ENCODE measurements at places on chromosomes 13 and 19.

- H3K4me3 ChIP-seq = no peak overlapping the region
- H3K27ac ChIP-seq = no peak overlapping the region
- no peaks in the 10 kb centered on the region for H3K4me1 ChIP-seq
- DNase-seq = no peak
- no peaks in the 10 kb centered on the region for H3K36me3 ChIP-seq
These were observed 83.5 kb downstream of the SLITRK1 start for GRCh38 chr13:83798731-83799130.

DNA sequence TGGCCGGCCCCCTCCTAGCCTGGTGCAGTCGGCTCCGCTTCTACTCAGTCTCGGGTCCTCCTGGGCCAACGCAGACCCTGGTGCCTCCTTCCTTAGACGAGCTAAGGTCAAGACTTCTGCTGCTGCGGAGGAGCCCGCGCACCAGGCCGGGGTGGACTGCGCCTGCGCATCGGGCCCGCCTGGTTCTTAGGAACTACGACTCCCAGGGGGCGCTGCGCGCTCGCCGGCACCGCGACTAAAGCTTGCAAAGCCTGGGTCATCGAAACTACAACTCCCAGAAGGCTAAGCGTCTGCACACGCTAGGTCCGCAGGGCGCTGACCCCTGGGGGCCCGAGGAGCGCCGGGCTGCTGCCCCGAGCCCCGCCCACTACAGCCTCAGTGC, at the start of gene ZNF835:
ZNF835 (minus strand) TSS at position 145 of the 382 bp plus-strand sequence. CDS start 6,559 bp downstream, outside the sequence.
- H3K4me3 ChIP-seq = peak within 1 kb of the TSS; percentile 64
- peak; percentile 97 for DNase-seq
- peaks cover 9% of the 10 kb centered on the region for H3K4me1 ChIP-seq
- H3K27me3 ChIP-seq = no peaks in the 10 kb centered on the region

- no peak overlapping the region for H3K4me3 ChIP-seq
- H3K36me3 ChIP-seq = no peaks in the 10 kb centered on the region
- H3K27ac ChIP-seq = no peak overlapping the region
- no peaks in the 10 kb centered on the region for H3K4me1 ChIP-seq
- DNase-seq = no peak
These were observed 77.5 kb upstream of the SCEL start for GRCh38 chr13:77457966-77458365.

DNA sequence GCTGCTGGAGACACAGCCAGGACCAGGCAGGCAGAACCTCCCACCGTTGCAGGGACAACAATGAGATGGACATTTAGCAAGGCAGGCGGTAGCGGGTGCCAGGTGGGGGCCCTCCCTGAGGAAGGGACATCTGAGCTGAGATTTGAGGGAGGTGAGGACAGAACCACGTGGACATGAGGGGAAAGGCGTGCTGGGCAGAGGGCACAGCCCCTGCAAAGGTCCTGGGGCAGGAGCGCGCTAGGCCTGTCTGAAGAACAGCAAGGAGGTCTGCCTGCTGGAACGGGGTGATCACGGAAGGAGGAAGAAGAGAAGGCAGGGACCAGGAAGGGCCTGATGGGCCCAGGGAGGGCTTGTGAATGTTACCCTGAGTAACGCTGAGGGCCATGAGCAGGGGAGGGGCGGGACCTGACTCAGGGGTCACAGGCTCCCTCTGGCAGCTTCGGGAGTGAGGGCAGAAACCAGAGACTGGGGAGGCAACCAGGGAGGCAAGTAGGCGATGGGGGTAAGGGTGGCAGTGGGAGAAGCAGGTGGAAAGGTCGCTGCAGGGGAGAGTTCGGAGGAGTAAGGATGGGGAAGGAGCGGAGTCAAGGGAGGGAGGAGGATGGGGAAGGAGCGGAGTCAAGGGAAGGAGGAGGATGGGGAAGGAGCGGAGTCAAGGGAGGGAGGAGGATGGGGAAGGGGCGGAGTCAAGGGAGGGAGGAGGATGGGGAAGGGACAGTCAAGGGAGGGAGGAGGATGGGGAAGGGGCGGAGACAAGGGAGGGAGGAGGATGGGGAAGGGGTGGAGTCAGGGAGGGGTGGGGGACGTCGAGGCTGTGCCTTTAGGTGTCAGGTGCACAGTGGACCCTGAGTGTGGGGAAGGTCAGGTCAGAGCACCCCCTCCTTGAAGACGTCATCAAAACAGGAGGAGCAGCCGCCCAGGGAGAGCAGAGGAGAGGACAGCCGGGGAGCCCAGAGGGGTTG, 15.7 kb upstream of the B3GNT3 start:
- H3K4me1 ChIP-seq = peaks cover 10% of the 10 kb centered on the region
- H3K27ac ChIP-seq = no peak overlapping the region
- H3K4me3 ChIP-seq = no peak overlapping the region
- H3K27me3 ChIP-seq = no peaks in the 10 kb centered on the region
- DNase-seq = peak; percentile 44

DNA sequence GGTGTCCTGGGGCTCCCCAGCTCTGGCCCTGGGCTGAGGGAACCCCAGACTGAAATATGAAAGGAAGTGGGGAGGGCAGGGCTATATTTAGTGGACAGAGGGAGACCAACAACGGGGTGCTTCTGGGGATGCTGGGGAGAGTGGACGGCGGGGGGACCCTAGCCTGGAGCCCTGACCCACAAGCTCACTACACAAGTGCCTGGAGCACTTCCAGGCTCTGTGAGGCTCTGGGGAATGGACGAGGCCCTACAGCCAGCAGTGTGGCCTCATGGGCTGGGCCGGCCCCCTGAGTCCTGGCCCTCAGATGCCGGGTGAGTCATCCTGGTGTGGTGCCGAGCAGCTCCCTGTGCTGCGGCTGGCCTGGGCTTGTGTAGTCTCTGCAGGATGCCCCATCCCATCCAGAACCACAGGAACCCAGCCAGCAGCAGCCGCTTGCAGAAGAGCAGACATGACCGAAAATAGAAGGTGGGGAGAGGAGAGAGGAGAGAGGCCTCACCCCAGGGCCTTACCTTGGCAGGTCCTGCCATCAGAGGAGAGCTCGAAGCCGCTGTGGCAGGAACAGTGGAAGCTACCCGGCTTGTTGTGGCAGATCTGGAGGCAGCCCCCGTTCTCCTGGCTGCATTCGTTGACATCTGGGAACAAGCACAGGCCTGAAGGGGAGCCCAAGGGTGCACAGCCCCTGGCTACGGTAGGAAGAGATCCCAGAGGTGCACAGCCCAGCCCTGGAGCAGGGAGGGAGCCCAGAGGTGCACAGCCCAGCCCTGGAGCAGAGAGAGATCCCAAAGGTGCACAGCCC, 26.1 kb downstream of the GAS6 start:
- peak overlapping the region; percentile 22 for H3K4me3 ChIP-seq
- DNase-seq = peak; percentile 96
- peak overlapping the region; percentile 52 for H3K27ac ChIP-seq
- H3K36me3 ChIP-seq = no peaks in the 10 kb centered on the region
- peaks cover 24% of the 10 kb centered on the region for H3K4me1 ChIP-seq

GRCh38 chr13:113576597-113576996, 8.0 kb upstream of the TFDP1 start:
- no peak for DNase-seq
- H3K27ac ChIP-seq = no peak overlapping the region
- H3K4me3 ChIP-seq = no peak overlapping the region
- no peaks in the 10 kb centered on the region for H3K36me3 ChIP-seq
- no peaks in the 10 kb centered on the region for H3K27me3 ChIP-seq

DNA sequence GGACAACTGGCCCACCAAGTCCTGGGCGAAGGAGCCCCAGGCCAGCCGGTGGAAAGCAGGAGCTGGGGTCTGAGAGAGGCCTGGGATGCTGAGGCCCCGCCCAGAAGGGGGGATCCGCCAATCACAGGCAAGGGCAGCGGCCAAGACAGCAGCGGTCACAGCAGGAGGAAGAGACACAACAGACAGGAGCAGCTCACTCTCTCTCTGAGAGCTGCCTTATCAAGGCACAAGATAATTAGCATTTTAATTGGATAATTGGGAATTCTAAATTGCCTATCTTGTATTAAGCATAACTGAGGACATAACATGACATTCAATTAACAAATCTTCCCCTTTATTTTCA, 46.2 kb downstream of the CEBPG start:
- DNase-seq = no peak
- H3K4me1 ChIP-seq = no peaks in the 10 kb centered on the region
- no peaks in the 10 kb centered on the region for H3K36me3 ChIP-seq
- no peak overlapping the region for H3K27ac ChIP-seq

- peak; percentile 60 for DNase-seq
- no peaks in the 10 kb centered on the region for H3K36me3 ChIP-seq
- H3K27ac ChIP-seq = no peak overlapping the region
- no peak overlapping the region for H3K4me3 ChIP-seq
- no peaks in the 10 kb centered on the region for H3K4me1 ChIP-seq
- no peaks in the 10 kb centered on the region for H3K27me3 ChIP-seq
These were observed 24.3 kb downstream of the COLGALT1 start for GRCh38 chr19:17579661-17580244.

- no peaks in the 10 kb centered on the region for H3K27me3 ChIP-seq
- no peaks in the 10 kb centered on the region for H3K36me3 ChIP-seq
- DNase-seq = no peak
- H3K4me3 ChIP-seq = no peak overlapping the region
These were observed 26.5 kb downstream of the CD177 start for GRCh38 chr19:43380008-43380407.

- no peaks in the 10 kb centered on the region for H3K27me3 ChIP-seq
- no peaks in the 10 kb centered on the region for H3K36me3 ChIP-seq
- H3K4me1 ChIP-seq = no peaks in the 10 kb centered on the region
These were observed 1660.4 kb upstream of the MIR17HG start for GRCh38 chr13:89687066-89687465.
